ENCODE measurements at places on chromosomes 5 and 9.

- DNase-seq, result no peak
Measured at GRCh38 chr5:75885321-75885720, 168.1 kb upstream of the POC5 start.

GRCh38 chr5:2453781-2454180 lies 297.7 kb downstream of the IRX2 start:
- DNase-seq, result no peak

- no peak for DNase-seq
Measured at GRCh38 chr9:122033775-122034373, 59.2 kb downstream of the TTLL11 start.

- no peak for DNase-seq
Measured at GRCh38 chr9:34065541-34065940, 16.9 kb upstream of the UBAP2 start.

GRCh38 chr9:20220286-20220685 lies 402.0 kb downstream of the MLLT3 start:
- DNase-seq, result no peak

- no peak for DNase-seq
Measured at GRCh38 chr9:81618923-81619322, 70.4 kb downstream of the TLE1 start.

DNA sequence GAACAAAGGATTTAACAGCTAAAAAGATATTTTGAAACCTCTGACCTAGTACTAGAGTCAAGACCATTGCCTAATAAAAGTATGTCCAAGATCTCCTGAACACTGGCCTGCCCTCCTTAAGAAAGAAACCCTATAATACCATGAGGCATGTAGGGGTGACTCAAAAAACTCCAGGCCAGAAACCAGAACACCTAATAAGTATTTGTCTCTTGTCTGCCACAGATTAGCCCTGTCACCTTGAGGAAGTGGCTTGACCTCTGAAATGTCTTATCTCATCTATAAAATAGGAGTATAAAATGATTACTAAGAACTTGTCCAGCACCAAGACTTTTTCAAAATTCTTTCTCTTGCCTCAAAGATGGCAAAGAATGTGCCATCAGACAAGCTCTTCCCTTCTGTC lies 125.5 kb upstream of the RASGRF2 start:
- DNase-seq, result no peak

DNA sequence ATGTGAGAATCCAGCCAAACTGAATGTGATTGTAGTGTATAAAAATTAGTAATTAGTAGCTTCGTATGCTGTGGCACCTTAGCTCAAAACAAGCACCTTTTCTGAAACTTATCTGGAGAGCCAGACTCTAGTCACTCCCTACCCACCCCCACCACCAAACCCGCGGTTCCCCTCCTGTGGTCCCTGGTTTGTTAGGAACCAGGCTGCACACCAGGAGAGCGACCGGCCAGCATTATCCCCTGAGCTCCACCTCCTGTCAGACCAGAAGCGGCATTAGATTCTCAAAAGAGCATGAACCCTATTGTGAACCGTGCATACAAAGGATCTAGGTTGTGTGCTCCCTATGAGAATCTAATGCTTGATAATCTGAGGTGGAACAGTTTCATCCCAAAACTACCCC lies 498.6 kb downstream of the CHSY3 start:
- no peak for DNase-seq

GRCh38 chr5:98309785-98310598 lies 463.5 kb upstream of the RGMB start:
- peak; percentile 99 for DNase-seq

GRCh38 chr9:131640438-131641137 lies 95.3 kb downstream of the PRRT1B start:
- no peak for DNase-seq
